ENCODE measurements at places on chromosomes 16 and 17. TPM values are rescaled to one million over a fixed set of nuclear protein-coding genes. Genes with fewer than 3 reads are reported as not detected.

GRCh38 chr16:64440005-64440404 is 681.9 kb downstream of the CDH11 start:
- H3K4me1 ChIP-seq: no peaks in the 10 kb centered on the region
- no peak for DNase-seq
- no peaks in the 10 kb centered on the region for H3K36me3 ChIP-seq
- H3K27me3 ChIP-seq: no peaks in the 10 kb centered on the region

GRCh38 chr17:29617481-29618271 is 5.0 kb downstream of the CORO6 start:
- no peaks in the 10 kb centered on the region for H3K36me3 ChIP-seq
- H3K4me3 ChIP-seq: peak overlapping the region; percentile 94
- peak; percentile 82 for DNase-seq
- H3K4me1 ChIP-seq: peaks cover 31% of the 10 kb centered on the region
- H3K27me3 ChIP-seq: no peaks in the 10 kb centered on the region

- no peak overlapping the region for H3K4me3 ChIP-seq
- DNase-seq: no peak
- H3K27ac ChIP-seq: no peak overlapping the region
Measured at GRCh38 chr16:11107780-11108465, 148.1 kb downstream of the SOCS1 start.

GRCh38 chr17:2418572-2418971 is 17.7 kb upstream of the MNT start:
- no peaks in the 10 kb centered on the region for H3K4me1 ChIP-seq
- no peak for DNase-seq
- H3K4me3 ChIP-seq: no peak overlapping the region
- no peak overlapping the region for H3K27ac ChIP-seq
- no peaks in the 10 kb centered on the region for H3K36me3 ChIP-seq

- no peak overlapping the region for H3K4me3 ChIP-seq
- no peak overlapping the region for H3K27ac ChIP-seq
- no peaks in the 10 kb centered on the region for H3K36me3 ChIP-seq
- H3K27me3 ChIP-seq: peaks cover 5% of the 10 kb centered on the region
- peaks cover 25% of the 10 kb centered on the region for H3K4me1 ChIP-seq
Measured at GRCh38 chr17:35804658-35805192, 4.6 kb upstream of the TAF15 start.

KCNG4 gene
- total RNA-seq: not detected

GRCh38 chr16:82331397-82331796 is 161.4 kb upstream of the MPHOSPH6 start:
- H3K27ac ChIP-seq: no peak overlapping the region
- H3K27me3 ChIP-seq: peaks cover 10% of the 10 kb centered on the region

PYCARD gene
- 22.1 TPM for total RNA-seq

SNN gene
- total RNA-seq: 89.7 TPM

DNA sequence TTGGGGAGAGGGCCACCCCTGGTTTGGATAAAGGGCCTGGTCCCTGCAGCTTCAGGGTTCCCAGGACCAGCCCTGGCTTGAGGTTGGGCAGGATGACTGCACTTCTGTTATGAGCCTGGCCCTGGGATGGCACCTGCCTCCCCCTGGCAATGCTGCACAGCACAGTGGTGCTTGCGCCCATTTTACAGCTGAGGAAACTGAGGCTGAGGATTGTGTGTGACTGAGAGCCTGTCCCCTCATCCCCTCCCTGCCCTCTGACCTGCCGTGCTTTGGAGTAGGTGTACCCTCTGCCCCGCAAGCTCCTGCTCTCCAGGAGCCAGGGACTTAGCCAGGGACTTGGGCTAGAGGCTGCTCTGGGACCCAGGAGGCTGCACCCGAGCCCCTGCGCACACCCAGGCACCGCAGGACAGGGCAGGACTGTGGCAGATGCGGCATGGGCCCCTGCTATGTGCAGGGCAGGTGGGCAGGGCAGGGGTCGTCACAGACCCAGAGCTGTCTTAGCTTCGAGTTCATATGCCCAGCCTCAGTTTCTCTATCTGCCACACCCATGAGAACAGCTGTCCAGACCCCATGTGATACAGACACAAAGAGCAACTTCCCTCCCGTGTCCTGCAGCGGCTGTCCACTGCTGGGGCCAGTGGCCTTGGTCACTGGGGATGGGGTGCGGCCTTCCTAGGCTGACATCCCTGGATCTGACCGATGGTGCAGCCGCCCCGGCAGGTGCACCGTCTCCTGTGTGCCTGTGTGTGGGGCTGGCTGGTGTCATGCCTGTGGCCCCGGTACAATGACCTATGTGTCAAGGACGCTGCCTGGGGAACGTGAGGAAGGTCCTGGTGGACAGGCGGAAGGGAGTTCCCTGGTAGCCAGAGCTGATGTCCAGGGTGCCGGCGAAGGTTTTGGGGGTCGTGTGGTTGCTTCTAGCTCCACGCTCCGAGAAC is 36.6 kb downstream of the BAHCC1 start:
- H3K4me3 ChIP-seq: no peak overlapping the region
- H3K27me3 ChIP-seq: no peaks in the 10 kb centered on the region
- DNase-seq: no peak
- peaks cover 2% of the 10 kb centered on the region for H3K36me3 ChIP-seq

Data from T-helper 17 cell (primary cell).